ENCODE measurements at places on chromosomes 7 and 10.

- DNase-seq: no peak
Observed at GRCh38 chr7:25569765-25570164, 341.5 kb upstream of the NPVF start.

DNA sequence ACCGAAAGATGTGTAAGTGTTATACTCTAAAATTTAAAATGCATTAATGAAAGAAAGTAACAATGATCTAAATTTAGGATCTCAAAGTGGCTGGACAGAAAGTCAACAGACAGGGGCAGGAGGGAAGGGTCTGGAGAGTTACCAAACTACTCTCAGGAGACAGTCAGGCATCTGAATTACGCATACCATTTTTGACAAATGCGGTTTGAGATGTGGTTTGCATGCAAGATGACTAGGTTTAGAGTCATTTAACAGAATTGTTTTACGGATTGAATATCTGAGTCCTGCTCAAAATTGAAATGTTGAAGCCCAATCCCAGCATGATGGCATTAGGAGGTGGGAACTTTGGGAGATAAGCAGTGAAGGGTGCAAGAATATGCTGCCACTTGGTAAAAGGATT lies 314.1 kb downstream of the WDR11 start:
- no peak for DNase-seq

DNA sequence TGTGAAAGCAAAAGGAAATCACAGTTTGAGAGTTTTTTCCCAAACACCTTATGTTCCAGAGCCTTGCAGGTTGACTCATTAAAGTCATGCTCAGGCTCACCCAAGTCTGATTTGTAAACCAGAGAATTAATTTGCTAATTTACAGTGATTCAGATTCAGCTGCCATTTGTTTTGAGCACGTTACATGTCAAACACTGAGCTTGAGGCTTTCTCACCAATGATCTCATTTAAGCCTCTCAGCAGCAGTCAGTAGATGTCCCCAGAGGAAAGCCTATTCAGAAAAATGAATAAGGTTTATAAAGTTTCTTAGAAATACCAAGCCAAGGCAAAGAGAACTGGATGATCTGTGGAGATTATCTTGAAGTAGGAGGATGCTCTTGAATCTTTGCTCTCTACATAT lies 420.4 kb downstream of the HTR7 start:
- no peak for DNase-seq

DNA sequence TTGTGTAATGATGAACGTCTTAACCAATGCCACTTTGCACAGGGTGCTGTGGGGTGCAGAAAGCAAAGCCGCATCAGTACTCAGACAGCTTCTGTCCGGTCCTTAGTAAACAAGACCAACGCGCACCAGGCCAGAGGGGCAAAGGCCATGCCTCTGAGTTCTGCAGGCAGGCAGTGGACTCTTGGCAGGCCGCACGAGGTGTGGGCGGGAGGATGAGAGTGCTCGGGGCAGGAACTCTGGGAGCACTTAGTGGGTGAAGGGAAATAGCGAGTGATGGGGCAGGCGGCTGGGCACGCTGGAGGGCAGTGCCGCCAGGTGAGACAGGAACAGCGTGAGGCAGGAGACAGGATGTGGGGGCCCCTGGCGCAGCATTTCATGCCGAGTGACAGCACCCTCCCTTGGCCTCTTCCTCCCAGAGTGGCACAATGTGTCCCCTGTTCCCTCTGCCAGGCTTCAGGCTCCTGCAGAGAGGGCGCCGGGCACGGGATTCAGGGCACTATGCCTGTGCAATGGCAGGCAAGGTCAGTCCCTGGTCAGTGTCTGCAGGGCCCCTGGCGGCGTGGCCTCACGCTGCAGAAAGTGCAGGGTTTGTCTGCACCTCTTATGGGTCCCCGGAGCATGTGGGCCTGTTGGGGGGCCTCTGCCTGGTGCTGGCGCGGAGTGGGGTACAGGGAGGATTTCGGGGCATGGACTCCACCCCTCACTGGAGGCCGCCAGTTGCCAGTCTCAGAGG lies 60.4 kb downstream of the VIPR2 start:
- DNase-seq: no peak

DNA sequence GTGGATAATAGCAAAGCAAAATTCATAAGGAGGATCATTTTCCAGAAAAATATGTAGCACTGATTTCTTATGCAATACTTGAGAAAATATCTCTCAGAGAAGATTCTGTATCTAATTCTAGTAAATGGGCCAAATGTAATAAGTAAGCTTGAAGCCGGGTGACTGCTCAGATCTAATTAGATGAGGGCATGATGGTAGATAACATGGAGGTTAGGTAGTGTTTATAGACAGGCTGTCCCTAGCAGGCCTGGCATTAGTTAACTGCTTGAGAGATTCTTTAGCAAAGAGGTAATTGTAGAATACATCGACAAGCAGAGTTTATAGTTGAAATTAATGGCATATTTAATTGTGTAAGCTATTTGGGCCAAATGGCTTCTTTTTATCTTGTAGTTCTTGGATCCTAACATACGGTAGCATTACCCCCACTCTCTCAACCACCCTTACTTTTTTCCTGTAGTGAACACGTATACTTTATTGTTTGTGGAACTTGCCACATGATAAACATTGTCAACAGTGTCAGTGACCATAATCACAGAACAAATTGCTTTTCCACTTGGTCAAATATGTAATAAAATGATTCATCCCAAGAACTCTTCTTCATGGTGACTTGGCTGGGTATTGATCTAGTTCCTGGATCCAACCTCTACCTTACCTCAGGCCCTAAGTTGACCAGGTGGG lies 343.1 kb downstream of the BBS9 start:
- no peak for DNase-seq

DNA sequence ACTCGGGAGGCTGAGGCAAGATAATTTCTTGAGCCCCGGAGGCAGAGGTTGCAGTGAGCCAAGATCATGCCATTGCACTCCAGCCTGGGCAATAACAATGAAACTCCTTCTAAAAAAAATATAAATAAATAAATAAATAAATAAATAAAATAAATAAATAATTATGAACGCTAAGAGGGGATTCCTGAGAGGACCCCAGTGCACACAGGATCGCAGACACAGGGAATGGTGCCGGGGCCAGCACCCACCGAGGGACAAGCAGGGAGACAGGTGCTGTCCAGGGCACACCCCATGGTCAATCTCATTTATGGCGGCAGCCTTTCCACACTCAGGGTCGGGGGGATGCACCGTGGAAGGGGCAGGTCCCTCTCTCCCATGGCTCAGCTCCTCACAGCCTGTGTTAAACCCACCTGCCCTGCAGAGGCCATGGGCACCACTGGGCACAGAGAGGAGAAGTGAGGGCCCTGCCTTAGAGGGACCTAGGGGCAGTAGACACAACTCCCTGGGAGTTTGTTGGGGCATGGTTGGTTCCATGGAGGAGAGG lies 2.2 kb upstream of the RAMP3 start:
- DNase-seq: no peak

GRCh38 chr7:79176859-79177477 lies 276.5 kb downstream of the MAGI2 start:
- no peak for DNase-seq

DNA sequence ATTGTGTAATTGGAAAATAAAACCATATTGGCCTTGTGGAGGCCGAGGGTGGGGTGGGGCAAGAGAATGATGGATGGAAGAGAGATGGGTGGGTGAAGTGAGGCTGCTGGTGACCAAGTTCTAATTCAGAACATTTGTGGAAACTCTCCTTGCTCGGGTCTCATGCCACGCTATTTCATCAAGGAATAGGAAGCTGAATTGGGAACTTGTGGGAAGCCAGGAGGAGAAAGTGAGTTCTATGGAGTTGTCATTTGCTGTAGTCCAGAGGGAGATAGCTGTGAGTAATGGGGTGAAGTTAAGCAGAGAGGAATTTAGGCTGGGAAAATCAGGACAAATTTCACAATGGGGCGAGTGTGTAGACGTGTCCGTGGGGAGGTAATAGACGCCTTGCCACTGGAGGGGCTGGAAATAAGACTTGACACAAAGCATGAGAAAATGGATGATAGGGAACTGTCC lies 339.2 kb downstream of the LRMDA start:
- DNase-seq: no peak

DNA sequence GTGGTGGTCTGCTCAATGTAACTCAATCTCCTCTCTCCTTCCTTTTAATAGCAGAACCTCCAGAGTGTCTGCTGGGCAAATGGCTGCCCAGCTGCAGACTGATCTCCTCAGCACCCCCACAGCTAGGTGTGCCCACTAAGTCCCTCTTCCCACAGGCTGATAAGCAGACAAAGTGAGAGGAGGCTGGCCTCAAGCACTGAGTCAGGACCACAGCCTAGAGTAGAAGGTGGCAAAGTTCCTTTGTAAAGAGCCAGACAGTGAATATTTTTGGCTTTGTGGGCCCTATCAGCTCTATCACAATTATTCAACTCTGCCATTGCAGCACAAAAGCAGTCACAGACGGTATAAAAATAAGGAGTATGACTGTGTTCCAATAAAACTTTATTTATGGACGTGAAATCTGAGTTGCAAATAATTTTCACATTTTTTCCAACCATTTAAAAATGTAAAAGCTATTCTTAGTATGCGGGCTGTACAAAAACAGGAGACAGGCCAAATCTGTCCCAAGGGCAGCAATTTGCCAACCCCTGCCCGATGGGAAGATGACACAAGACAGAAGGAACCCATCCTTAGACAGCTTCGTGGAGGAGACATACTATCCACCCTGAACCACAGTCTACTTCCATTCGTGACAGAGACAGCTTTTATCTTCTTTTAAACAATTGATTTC lies 23.4 kb downstream of the JAZF1 start:
- no peak for DNase-seq

DNA sequence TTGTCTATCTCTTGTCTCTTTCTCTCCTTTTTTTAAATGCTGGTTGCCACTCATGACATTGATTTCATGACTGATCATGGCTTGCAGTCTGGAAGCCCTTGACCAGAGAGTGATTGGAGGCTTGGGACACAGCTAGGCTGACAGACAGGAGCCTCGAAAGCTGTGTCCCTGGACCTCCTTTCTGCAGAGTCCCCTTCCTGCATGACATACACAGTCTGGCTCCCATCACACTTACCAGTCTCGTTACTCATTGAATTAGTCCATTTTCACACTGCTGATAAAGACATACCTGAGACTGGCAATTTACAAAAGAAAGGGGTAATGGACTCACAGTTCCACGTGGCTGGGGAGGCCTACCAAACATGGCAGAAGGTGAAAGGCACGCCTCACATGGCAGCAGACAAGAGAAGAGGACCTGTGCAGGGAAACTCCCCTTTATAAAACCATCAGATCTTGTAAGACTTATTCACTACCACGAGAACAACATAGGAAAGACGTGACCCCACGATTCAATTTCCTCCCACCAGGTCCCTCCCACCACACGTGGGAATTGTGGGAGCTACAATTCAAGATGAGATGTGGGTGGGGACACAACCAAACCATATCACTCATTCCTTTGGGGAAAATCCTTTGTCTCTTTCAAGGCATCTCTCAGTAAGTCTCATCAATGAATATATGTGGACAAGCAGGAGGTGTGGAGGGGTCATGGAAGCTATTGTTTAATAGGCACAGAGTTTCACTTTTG lies 102.3 kb downstream of the TBXAS1 start:
- no peak for DNase-seq

DNA sequence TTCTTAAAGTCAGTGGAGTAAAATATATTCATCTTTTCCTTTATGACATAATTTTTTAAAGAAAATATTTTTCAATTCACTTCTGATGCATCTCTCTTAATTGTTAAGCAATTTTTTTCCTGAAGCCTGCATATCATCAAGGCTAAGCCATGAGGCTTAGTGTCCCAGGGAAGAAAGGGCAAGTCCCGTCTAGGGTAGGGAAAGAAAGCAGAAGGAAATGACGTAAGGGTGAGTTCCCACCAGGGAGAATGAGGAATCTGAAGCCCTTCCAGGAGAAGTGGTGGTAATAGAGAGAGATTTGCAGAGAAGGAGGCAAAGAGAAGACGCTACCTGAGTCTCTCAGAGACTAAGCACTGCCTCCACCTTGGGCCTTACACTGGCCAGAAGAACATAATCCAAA lies 96.8 kb upstream of the NFE2L3 start:
- DNase-seq: no peak

- DNase-seq: no peak
Observed at GRCh38 chr10:76399226-76399625, 967.8 kb downstream of the LRMDA start.

GRCh38 chr10:9848278-9848677 lies 1169.4 kb upstream of the CELF2 start:
- DNase-seq: no peak

DNA sequence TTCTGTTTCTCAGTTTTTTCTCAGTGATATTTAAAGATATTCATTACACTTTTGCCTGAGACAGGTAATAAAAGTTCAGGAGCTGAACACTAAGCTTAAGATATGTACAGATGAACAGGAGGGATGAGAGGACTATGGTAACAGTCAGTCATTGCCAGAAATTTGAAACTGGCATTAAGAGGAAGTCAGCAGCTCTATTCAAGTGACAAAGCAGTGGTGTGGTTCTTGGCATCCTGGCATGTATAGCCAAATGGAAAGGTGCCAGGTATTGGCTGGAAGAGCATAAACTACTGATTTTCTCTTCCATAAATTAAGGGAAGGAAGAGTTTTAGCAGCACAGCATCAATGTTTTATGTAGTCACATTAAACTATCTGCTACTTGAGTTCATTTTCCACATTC lies 22.7 kb downstream of the HOXA1 start:
- no peak for DNase-seq

DNA sequence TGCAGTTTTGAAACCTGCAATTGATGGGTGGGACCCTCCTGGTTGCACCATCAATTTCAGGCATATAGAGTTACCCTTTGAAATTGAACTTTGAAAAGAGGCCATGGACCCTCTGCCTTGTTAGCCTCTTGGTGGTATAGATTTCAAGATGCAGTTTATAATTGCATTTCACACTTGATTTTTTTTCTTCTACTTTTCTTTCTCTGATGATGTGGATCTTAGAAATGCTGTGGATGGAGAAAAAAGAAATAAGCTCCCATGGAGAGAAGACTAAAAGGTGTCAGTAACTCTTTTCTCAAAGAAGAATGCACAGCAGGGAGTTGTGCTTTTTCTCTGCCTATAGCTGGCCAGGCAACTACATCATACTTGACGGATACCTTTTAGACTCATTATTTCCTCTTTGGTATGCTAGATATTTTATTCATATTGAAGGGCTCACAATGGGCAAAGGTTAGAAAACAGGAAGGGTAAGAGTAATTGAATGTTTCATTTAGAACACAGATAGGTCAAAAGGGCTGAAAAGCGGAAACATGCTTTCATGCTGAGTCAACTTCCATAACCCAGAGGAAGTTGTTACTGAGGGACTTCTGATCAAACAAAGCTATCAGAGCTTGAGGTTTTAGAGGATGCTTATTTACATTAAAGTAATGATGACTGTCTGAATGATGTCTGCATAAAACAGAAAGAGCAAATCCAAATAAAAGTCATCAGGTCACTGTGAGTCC lies 773.2 kb upstream of the LRRN3 start:
- no peak for DNase-seq

DNA sequence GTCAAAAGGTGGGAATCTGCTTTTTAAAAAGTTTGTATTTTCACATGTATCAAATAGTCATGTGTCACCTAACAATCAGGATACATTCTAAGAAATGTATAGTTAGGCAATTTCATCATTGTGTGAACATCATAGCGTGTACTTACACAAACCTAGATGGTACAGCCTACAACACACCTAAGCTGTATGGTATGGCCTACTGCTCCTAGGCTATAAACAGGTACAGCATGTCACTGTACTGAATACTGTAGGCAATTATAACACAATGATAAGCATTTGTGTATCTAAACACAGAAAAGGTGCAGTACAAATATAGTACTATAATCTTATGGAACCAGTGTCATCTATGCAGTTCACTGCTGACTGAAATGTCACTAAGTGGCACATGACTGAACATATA lies 17.8 kb downstream of the COA1 start:
- no peak for DNase-seq
